ENCODE measurements at places on chromosomes 12 and 14. TPM values are rescaled to one million over a fixed set of nuclear protein-coding genes. Genes with fewer than 3 reads are reported as not detected.

DNA sequence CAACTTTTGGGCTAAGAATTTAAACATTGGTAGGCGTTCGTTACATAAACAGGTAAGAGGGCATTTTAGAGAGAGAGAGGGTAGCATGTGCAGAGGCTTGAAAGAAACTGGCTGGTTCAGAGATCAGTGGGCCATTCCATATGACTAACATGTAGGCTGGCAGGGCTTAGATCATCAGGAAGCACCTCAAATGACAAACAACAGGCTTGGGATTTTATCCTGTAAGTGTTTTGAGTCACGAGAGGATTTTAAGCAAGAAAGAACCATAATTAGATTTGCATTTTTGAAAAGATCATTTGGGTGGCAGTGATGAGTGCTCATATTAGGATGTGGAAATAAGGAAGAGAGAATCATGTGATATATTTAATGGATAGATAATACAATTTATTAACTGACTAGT lies 8.7 kb upstream of the PLEKHA5 start:
- no peak for DNase-seq
- no peaks in the 10 kb centered on the region for H3K4me1 ChIP-seq
- H3K27ac ChIP-seq = no peak overlapping the region
- no peaks in the 10 kb centered on the region for H3K27me3 ChIP-seq
- H3K36me3 ChIP-seq = peaks cover 3% of the 10 kb centered on the region

DNA sequence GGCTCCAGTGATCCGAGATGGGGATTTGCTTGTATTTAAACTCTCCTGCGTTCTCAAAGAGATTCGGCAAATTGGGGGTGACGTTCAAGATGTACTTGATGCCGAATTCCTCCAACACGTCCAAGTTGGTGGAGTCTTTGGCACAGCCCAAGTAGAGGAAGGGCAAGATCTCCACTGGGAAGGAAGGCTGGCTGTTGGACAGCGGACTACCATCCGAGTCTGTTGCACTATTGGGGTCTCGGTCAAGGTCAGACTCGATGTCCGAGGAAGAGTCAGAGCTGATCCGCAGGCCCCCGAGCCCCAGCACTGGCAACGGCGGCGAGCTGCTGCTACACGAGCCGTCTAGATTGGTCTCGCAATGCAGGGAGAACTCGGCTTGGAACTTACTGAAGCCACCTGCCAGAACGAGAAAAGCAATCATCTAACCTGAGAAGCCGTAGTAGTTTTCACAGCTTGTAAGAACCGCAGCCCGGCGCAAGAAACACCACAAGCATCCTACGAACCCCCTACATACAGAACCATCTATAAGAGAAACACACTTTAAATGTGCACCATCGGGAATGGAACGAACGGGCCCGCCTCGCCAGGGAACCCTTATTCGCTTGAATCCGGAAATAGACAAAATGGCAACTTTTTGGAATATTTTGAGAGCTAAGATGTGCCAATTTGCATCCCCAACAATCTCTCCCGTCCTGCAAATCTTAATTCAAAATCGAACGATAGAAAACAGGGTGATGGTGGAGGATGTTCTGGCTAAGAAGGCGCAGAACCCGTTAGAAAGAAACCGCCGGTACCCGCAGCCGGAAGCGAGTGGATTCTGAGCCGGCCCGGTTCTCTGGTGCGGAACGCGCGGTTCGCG lies 1.4 kb downstream of the DUSP6 start:
- peak overlapping the region; percentile 95 for H3K4me3 ChIP-seq
- peaks cover 49% of the 10 kb centered on the region for H3K4me1 ChIP-seq
- peaks cover 6% of the 10 kb centered on the region for H3K27me3 ChIP-seq
- no peak for DNase-seq
- H3K27ac ChIP-seq = peak overlapping the region; percentile 89

GRCh38 chr12:81958406-81958805 lies 199.3 kb upstream of the PPFIA2 start:
- H3K27me3 ChIP-seq = no peaks in the 10 kb centered on the region
- H3K4me1 ChIP-seq = no peaks in the 10 kb centered on the region
- DNase-seq = no peak
- no peaks in the 10 kb centered on the region for H3K36me3 ChIP-seq
- no peak overlapping the region for H3K27ac ChIP-seq
- no peak overlapping the region for H3K4me3 ChIP-seq

- H3K4me3 ChIP-seq = peak overlapping the region; percentile 21
- no peak for DNase-seq
- peaks cover 3% of the 10 kb centered on the region for H3K27me3 ChIP-seq
- H3K36me3 ChIP-seq = no peaks in the 10 kb centered on the region
Measured at GRCh38 chr12:6632026-6632983, 3.5 kb downstream of the LPAR5 start.

DNA sequence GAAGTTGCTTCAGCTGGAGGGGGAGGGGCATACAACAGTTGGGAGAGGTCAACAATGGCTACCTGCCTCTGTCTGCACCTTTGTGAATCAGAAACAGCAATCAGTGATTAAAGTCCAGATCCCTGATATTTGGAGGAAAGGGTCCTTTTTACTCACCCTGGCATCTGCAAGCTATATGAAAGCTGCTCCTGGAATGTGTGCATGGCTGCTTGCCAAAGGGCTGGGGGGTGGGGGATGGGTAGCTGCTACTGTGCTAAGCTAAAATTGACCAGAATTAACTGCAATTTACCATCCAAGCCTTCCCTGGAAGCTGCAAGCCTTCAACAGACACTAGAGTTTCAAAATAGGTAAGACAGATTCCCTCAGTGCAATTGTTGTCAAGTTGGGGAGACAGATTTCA lies 13.5 kb upstream of the GTF2A1 start:
- peaks cover 11% of the 10 kb centered on the region for H3K4me1 ChIP-seq
- no peak for DNase-seq
- H3K27ac ChIP-seq = no peak overlapping the region
- no peaks in the 10 kb centered on the region for H3K27me3 ChIP-seq
- no peak overlapping the region for H3K4me3 ChIP-seq
- no peaks in the 10 kb centered on the region for H3K36me3 ChIP-seq

Gene ADAM21
- not detected for total RNA-seq

Gene RERG
- total RNA-seq = 24.2 TPM

GRCh38 chr12:26770239-26771070 lies 62.5 kb downstream of the ITPR2 start:
- H3K27me3 ChIP-seq = no peaks in the 10 kb centered on the region
- peaks cover 27% of the 10 kb centered on the region for H3K36me3 ChIP-seq

Gene TMEM132D
- 1.8 TPM for total RNA-seq

Gene GSC
- 16.2 TPM for total RNA-seq

Gene SMIM41
- not detected for total RNA-seq

DNA sequence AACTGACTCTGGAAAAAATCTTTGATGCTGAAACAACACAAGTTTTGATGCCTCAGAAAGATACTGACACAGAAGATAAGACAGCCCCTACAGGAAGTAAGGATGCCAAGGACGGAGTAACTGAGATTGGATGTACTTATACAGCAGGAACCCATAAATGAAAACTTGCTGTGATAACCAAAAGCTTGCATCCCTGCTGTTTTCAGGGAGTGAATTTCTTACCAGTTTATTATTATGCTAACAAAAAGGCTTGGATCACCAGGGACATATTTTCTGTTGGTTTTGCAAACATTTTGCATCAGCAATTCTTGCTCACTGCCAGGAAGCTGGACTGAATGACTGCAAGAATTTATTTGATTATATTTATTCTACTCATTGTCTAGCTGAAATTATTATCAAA lies 197.7 kb downstream of the NAV3 start:
- no peak overlapping the region for H3K27ac ChIP-seq
- H3K4me3 ChIP-seq = no peak overlapping the region
- H3K36me3 ChIP-seq = peaks cover 3% of the 10 kb centered on the region
- no peaks in the 10 kb centered on the region for H3K27me3 ChIP-seq

Data from type B pancreatic cell (in vitro differentiated cells).